ENCODE measurements at places on chromosomes 2 and 18.

DNA sequence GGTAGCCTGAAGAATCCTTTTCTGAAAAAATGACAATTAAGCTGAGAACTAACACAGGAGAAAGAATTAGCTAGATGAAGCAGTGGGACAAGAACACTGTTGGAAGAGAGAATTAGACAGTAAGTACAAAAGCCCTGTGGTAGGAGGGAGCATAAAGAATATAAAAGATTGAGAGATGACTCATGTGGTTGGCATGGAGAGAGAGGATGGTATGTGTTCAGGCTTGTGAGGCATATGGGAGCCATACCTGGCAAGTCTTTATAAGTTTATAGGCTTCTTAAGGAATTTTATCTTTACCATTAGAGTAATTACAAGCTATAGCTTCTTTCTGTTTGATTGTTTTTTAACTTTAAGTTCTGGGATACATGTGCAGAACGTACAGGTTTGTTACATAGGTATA is 325.0 kb downstream of the ARL6IP6 start:
- DNase-seq: no peak

DNA sequence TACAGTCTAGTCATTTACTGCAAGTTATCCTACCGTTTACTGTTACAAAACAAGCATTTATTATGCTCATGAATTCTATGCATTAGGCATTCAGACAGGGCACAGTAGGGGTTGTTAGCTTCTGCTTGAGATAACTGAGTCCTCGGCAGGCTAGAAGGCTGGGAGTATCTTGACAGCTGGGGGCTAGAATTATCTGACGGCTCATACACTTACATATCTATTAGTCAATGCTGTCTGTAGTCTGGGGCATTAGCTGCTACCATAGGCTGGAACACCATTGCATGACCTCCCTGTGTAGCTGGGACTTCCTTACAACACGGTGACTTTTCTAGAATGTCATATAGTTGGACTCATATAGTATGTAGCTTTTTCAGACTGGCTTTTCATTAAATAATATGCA is 61.9 kb upstream of the ALK start:
- no peak for DNase-seq

- no peak for DNase-seq
Measured at GRCh38 chr2:132383956-132384355, 32.6 kb upstream of the GPR39 start.

DNA sequence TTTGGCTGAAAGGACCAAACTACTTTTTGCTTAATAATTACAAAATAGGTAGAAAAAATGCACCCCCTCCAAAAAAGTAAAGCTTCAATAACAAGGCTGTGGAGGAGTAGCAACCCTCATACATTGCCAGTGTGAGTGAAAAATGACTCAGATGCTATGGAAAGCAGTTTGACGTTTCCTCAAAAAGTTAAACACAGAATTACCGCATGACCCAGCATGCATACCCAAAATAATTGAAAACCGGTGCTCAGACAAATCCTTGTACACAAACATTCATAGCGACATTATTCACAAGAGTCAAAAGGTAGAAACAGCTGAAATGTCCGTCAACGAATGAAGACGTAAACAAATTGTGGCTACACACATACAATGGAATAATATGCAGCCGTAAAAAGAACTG is 38.8 kb upstream of the DAPL1 start:
- DNase-seq: no peak

- no peak for DNase-seq
Measured at GRCh38 chr2:230895536-230896345, 29.3 kb downstream of the GPR55 start.

DNA sequence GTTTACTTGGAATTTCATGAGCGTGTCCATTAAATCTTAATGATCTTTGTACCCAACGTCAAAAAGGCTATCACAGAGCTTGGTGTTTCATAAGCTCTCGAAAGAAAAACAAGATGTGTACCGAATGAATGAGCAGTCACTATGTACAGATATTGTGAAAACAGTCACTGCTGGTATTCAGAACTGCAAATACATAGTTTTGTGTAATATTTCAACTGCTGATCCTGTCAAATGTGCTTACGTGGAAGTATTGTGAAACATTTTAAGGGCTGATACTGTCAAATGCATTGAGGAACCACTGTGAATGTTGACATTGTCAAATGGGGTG is 184.2 kb upstream of the KLHL29 start:
- no peak for DNase-seq

GRCh38 chr2:127485051-127485693 is 41.1 kb downstream of the IWS1 start:
- DNase-seq: no peak

DNA sequence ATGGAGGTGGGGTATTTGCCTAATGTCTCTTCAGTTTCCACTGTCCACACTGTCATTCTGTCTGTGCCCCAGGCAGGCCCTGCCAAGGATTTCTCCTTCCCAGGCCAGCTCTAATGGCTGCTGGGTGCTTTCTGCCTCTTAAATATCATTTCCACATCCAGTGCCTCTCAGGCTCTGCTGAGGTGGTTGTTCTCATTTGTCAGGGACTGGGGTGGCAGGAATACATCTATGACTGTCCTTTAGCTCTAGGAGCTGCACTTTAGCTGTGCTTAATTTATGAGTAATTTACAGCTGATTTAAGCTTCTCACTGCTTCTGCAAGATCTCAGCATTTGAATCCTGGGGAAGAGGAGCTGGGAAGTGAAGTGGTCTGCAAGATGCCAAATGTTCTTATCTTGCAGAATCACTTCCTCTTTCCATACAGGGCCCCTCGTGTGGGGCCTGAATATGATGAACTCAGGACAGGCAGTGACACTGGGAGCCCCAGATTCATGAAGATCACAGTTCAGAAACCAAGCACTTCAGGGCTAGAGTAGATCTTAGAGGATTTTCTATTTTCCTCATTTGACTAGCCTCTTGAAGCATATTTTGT is 150.2 kb downstream of the FSHR start:
- no peak for DNase-seq

DNA sequence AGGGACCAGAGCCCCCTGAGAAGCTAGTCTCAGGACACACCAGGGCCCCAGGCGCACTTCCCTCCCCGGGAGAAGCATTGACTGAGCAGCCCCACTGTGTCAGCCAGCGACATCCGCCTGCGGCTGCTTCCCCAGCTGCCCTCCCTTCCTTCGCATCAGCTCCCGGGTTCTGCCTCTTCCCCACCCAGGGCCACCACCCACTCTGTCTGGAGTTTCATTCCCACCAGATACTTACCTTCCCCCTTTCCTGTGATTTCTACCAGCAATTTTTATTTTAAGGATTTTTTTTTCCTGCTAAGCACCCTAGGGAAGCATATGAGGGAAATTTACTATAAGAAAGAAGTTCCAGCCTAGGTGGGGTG is 99.2 kb downstream of the SMAD7 start:
- no peak for DNase-seq

DNA sequence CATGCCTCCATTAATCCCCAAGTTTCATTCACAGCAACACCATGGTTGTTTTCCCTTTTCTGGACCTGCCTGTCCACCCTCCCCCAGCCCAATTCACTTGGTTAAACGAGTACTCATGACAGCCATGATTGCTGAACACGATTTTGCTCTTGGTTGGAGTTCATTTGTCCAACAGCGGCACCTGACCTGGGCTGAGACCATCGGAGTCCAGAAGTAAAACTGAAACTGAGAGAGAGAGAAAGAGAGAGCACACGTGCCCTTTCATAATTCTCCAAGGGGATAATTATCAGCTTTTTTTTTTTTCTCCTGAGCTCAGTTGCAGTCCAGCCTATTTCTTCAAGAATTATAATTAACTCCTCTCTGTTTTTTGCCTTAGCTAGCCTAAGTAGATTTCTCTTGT is 13.7 kb upstream of the KIF5C start:
- DNase-seq: no peak

DNA sequence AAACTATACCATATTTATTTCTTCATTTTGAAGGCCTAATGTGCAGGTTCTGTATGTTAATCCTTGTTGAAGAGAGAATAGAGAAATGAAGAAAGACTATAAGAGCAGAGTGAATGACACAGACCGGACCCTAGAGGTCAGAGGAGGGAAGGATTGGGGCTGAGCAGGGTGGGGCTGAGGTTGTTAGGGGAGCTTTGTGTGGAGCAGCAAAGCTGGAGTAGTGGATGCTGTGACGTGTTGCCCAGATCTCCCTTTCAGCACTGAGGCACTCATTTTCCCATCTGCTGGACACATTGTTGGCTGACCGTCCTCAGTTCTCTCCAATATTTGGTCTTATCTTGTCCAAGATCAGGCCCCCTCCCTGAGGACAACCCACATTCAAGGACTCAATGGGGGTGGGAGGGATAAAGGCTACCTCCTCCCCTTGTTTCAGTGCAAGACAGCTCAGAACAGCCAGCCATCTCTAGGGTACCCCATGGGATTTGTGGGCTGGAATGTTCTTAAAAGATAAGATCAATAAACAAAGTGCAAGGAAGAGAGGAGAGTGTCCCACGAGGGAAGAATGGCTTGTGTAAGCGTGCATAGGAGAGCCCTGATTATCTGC is 143.6 kb downstream of the TDRD15 start:
- no peak for DNase-seq

Data from stimulated activated CD8-positive, alpha-beta memory T cell treated with anti-CD3 and anti-CD28 coated beads, Interleukin-4, amount 100 ng/mL, for 24 hours (primary cell).